ENCODE measurements at places on chromosomes 4 and X.

DNA sequence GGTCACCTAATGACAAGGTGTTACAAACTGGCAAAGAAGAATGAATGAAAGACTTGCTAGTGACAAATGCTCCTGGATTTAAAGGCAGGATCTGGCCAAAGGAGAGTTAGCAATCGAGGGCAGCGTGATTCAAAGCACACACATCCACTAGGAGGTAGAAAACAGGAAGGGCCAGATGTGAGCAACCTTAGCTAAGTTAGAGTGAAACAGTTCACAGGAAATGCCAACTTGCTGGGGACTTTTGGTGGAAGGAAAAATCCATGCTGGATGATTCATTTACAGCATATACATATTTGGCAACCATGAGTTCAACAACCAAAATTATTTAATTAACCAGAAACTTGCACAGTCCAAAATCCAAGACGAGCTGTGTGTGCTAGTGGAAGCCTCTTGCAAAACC is 276.9 kb downstream of the PTTG2 start:
- no peak for DNase-seq

- no peak for DNase-seq
Observed at GRCh38 chr4:177161781-177162180, 147.9 kb upstream of the NEIL3 start.

DNA sequence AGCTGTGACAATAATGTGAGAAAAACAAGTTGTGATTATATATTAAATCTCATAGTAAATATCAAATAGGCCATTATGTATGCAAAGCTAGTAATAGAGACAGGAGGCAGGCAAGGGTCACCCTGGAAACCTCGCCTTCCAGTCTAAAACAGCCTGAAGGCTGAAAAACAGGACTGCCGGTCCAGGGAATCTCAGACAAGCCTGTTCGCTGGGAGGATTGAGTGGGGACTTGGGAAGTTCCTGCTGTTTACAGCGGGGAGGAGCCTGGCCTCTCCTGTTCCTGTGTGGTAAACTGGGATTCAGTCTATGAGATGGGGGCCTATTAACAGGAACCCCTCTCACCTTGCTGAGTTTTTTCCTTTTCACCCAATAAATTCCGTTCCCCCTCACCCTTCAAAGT is 2317.3 kb downstream of the PCDH7 start:
- DNase-seq, result no peak

DNA sequence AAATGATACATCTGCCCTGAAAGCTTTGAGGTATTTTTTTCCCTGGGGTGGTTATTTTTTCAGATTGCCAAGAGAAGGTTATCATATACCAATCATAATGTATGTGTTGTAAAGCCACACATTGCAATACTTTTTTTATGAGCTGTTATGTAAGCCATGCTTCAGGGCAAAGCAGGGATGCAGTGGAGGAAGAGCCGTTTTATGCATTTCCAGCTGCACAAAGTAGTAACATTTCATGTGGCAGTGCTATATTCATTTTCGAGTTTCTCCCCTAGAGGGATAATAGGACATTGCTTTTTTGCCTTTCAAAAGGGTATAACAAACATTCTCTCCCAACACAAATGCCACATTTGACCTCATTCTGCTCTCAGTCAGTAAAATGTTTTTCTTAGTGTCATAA is 68.5 kb downstream of the GALNT7 start:
- DNase-seq, result no peak

GRCh38 chr4:18063079-18063478 is 41.5 kb upstream of the LCORL start:
- DNase-seq, result no peak

DNA sequence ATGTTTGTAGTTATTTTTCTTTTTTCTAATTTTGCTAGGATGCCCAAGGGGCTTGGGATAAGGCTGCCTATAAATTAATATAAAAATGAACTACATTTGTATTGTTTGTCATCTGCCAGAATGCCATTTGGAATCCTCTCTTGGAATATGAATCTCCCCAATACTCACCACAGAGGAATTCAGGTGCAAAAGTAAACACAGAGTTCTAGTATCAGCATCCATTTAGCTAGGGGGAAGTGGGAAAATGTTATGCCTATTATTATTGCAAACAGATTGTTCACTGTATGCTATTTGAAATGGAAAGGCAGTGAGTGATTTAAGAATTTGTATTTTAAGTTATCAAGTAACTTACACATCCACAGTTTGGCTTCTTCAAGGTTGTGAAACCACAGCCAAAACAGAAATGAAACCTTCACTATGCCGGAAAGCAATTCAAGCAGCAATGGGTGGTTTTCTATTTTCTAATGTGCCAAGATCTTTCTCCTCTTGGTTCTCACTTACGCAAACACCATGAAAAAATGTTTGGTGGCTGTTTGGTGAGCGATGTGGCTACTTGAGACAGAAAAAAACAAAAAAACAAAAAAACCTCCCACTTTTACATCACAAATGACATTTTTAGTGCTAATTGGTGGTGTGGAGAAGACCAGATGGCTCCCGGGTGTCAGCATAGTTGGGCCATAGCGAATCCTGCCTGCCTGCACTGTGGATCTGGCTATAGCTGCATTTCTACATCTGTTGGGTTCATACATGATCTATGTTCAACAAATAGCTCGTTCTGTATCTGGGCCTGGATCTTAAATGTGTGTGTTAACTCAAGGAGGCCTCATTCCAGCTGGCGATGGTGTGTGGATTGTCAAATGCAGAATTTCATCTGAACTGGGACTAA is 200.8 kb upstream of the GIMD1 start:
- DNase-seq, result no peak

DNA sequence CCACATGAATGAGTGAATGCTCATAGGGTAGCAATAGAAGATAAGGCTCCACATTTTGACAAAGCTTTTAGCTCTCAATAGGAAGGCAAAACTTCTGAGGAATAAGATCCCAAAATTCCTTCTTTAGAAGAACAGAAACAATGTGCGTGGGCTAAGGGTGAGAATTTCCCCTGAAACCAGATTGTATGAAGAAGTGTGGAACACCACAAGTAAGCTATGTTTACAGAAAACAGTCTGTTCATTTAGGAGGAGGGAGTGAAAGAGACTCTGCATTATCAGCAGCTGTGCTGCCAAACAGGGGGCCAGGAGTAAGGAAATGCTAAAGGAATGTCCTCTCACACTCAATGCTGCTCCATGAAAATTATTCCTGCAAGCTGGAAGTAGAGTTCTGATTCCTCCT is 851.6 kb downstream of the CENPC start:
- no peak for DNase-seq

DNA sequence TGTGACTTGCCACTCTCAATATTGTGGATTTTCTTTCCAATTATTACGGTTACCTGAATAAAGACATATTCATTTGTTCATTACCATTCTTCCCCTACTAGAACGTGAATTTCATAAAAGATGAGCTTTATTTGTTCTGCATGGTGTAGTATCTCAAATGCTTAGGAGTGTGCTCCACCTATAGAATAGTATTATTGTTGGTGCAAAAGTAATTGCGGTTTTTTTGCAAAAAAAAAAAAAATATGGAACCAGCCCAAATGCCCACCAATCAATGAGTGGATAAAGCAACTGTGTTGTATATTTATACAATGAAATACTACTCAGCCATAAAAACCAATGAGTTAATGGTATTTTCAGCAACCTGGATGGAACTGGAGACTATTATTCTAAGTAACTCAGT is 525.5 kb upstream of the PRKX start:
- DNase-seq, result no peak

DNA sequence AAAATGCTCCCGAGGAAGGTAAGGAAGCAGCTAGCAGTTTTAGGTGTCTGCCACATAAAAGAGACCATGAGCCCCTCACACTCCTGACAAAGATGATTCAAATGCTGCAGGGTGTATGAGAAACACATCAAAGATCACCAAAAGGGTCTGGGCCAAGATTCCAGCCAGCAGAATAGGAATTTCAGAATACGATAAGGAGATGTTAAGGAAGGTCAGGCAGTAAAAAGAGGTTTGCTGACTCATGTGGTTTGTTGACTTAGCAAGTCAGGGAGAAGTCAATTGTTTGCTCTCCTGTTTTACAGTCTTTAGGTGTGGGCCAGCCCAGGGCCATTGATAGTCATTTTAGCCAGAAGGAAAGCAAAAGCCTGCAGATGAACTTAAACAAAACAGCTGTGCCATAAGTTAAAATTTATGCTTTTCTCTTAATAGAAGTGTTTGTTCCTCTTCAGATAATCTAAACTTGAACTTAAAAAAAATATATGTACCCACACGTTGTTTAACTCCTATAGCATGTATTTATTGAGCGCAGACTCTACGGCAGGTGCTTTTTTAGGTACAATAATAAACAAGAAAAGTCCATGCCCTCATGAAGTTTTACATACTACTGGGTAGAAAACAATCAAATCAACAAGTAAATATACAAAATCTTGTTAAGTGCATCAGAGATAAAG is 115.6 kb downstream of the CAMK2D start:
- no peak for DNase-seq

- no peak for DNase-seq
Observed at GRCh38 chr4:38819569-38819968, 15.0 kb upstream of the TLR1 start.

GRCh38 chr4:137427411-137427810 is 104.9 kb downstream of the PCDH18 start:
- no peak for DNase-seq

DNA sequence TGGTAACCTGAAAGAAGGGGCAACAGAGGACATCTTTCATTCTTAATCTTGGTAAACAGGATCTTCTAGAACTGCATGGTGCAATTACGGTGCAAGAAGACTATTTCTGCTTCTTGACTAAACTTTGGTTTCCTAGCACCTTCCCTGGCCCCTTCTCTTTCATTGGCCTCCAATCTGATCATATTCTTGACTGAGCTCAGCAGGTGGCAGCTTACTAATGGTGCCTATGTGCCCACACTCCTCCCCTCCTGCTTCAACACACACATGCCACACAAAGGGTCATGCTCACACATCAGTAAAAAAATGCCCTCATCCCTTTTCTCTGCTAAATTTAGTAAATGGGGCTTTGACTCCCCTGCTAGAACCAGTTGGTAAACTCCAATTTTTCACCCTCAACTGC is 400.5 kb upstream of the MAOA start:
- DNase-seq, result no peak
